ENCODE measurements at places on chromosomes 2 and 18.

DNA sequence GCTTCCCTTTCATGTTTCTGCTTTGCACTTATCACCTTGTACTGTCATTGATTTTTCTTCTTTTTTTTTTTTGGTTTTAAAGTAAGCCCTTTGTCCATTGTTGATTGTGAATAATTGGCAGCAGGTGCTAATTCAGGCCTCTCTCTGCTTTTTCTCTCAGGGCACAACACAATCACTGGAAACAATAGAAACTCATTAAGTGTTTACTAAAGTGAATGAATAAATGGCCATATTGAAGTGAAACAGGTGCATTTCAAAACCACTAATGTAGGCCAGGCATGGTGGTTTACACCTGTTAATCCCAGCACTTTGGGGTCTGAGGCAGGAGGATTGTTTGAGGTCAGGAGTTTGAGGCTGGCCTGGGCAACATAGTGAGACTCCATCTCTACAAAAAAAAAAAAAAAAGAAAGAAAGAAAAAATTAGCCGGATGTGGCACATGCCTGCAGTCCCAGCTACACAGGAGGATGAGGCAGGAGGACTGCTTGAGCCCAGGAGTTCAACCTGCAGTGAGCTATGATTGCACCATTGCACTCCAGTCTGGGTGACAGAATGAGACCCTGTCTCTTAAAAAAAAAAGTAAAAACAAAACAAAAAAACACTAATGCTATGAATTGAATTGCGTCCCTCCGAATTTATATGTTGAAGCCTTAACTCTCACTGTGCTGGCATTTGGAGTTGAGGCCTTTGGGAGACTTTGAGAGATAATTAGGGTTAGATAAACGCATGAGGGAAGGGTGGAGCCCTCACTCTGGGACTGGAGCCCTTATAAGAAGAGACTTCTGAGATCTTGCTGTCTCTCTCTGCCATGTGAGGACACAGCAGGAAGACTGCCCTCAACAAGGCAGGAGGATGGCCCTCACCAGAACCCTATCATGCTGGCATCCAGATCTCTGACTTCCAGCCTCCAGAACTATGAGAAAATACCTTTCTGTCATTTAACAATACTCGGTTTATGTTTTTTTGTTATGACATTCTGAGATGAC lies 19.9 kb downstream of the SLC38A11 start:
- peak; percentile 41 for DNase-seq

- DNase-seq, result no peak
Measured at GRCh38 chr2:126893606-126894005, 5.1 kb upstream of the TEX51 start.

DNA sequence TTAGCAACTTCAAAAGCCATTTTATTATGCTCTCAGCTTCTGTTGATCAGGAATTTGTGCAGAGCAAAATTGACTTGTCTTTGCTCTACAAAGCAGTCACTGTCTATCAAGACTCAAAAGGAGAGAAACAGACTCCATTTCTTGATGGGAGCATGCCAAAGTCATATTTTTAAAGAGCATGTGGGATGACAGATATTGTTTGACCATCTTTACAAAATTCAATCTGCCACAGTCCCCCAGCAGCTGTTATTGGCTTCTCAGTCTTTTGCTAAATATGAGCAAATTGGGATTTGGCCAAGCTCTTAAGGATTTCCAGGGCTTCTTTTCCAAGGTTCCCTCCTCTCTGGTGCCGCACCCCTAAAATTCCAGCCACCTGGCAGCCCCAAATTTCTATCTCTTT lies 67.9 kb downstream of the TEX51 start:
- no peak for DNase-seq

GRCh38 chr2:95348609-95349567 lies 51.7 kb downstream of the KCNIP3 start:
- no peak for DNase-seq

DNA sequence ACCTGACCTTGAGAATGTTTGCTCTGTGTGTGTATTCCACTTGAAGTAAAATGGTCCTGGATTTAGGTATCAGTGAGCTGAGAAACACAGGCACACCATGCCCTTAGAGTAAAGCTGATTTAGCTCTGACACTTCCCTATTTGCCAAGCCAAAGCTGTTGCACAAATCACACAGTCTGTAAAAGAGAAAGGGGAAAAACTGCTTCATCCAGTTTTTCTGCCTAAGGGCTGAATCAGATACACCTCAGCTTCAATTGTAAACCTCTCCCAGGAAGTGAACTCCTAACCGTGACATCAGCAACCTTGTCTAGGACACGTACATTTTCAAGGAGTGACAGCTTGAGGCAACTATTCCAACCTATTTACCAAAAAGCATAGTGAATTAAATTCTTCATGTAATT lies 150.4 kb downstream of the NR4A2 start:
- no peak for DNase-seq

DNA sequence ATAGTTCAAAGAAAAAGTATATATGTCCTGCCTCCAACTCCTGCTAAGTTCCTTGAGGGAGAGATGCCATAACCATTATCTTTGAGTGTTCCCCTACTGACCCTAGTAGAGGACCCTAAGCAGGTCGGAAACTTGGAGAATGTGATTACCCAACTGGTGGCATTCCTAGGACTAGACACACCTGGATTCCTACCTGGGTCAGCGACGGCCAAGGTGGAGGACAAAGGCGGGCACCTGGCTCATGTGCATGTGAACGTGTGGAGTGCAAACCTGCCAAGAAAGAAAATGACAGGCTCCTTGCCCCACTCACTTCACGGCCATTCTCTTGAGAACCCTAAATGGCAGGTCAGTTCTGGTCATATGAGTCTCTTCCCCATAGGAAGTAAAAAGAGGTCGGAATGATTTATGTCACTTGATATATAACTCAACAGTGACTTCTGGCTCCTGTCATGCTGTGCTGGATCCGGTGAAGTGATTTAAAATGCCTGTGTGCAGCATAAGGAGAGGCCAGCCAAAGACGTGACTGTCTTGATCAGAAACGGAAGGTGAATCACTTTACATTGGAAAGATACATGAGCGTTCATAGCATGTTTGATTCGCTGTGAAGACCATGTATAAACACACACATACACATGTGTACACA lies 371.6 kb downstream of the EIPR1 start:
- no peak for DNase-seq

DNA sequence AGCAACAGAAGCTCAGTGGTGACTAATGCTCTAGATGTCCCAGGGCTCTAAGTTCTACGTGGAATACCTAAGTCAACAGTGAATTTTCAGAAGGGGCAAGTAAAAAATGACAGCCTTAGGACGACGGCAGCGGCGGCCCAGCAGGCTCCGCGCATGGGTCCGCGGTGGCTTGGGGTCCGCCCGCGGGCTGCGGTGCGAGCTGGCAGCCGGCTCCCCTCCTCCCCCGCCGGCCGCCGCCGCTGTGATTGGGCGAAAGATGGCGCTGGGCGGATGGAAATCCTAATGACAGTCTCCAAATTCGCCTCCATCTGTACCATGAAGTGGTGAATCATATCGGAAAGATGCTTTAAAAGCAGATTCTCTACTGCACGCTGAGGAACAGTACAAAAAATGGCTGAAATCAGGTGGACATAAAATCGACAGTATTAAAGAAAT lies 74.7 kb downstream of the HNRNPLL start:
- no peak for DNase-seq

- DNase-seq, result no peak
Measured at GRCh38 chr18:45783097-45784075, 42.1 kb upstream of the SIGLEC15 start.

DNA sequence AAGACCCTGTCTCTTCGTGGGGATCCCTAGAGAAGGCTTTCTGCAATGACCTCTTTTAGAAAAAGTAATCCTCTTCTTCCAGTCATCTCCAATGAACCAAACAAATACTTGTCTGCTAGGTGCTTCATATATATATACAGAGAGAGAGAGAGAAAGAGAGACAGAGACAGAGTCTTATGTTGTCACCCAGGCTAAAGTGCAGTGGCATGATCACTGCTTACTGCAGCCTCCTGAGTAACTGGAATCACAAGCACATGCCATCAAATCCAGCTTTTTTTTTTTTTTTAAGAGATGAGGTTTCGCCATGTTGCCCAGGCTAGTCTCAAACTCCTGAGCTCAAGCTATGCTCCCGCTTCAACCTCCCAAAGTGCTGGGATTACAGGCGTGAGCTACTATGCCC lies 18.6 kb upstream of the PKDCC start:
- DNase-seq, result no peak

All from hematopoietic multipotent progenitor cell treated with erythropoietin and hydrocortisone succinate and interleukin-3 and kit ligand, for 8 days (in vitro differentiated cells).